ENCODE measurements at places on chromosomes 6 and 20.

DNA sequence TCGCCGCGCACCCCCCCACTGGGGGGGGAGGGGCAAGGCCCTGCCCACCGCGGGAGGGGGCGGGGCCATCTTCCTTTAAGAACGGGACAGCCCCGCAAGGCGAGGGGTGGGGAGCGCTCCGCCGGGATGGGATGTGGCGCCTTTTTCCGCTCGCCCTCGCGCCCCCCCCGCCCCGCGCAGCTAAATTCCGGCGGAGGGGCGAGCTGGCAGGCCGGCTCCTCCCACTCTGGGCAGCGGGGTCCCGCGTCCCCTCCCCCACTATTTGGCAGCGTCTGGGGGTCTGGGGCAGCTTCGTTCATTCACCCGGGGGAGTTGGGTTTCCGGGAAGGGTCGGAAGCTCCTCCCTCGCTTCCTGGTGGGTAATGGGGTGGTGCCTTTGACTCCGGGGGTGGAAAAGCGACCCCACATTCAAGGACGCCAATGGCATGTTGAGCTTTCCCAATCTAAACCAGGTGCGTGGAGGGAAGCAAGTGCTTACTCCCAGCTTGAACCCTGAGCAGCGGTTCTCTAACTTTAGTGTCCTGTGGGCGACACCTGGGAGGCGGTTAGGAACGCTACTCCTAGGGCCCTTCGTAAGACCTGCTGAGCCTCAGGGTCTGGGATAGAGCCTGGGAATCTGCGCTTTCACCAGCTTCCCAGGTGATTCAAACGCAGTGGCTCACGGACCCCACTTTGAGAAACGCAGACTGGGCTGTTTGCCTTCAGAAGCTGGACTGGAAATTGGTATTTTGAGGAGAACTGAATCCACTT is 927 bp downstream of the ASXL1 start:
- peak; percentile 70 for DNase-seq

GRCh38 chr6:40912158-40912946 is 126.7 kb downstream of the UNC5CL start:
- DNase-seq, result no peak

GRCh38 chr6:169271877-169272216 is 18.2 kb upstream of the THBS2 start:
- DNase-seq, result no peak

DNA sequence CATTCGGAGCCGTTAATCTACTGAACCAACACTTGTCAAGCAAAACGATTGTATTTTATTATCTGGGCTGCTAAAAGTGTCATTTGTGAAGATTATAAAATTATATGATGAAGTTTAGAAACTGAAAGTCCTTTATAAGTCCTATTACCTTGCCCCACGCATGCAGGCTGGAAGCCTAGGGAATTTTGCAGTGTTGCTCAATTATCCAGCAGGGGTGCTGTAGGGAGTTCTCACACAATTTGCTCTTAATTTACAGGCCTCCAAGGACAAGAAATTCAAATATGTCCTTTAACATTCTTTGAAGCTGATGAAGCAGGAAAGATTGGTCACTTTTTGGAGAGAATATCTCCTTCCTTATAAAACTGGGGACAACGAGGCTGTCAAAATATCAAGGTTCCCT is 368.9 kb downstream of the LMBRD1 start:
- no peak for DNase-seq
